AG04450 (cell line): ENCODE measurements at places on chromosomes 2 and 18.

DNA sequence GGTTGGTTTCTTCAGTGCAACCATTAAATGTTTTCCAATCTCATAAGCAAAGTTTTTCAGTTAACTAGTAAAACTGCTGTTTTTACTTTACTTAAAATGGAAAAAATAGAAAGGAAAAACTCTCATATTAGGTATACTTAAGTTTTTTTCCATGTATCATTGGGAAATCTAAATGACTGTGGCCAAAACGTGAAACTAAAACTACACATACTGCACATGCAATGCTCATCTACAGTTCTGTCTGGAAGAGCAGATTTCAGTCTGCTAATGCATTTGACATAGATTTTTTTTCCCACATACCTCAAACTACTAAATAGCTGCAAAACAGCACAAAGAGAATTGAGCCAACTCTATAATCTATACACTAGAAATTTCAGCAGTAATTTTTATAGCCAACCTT, 62.6 kb downstream of the COL5A2 start:
- DNase-seq: no peak

- DNase-seq: no peak
Observed at GRCh38 chr2:142347751-142348150, 216.9 kb upstream of the LRP1B start.

GRCh38 chr2:170391018-170391417, 213.1 kb downstream of the MYO3B start:
- DNase-seq: no peak

- no peak for DNase-seq
Observed at GRCh38 chr18:8766559-8767293, 61.4 kb downstream of the MTCL1 start.

GRCh38 chr2:150125188-150125587, 362.3 kb downstream of the RND3 start:
- no peak for DNase-seq
